ENCODE measurements at places on chromosomes 5 and 9.
A peak's percentile ranks its signal among the peaks of the same experiment; 100 is the strongest.

- DNase-seq, result peak; percentile 84
Observed at GRCh38 chr5:53249529-53250200, 140.1 kb upstream of the MOCS2 start.

DNA sequence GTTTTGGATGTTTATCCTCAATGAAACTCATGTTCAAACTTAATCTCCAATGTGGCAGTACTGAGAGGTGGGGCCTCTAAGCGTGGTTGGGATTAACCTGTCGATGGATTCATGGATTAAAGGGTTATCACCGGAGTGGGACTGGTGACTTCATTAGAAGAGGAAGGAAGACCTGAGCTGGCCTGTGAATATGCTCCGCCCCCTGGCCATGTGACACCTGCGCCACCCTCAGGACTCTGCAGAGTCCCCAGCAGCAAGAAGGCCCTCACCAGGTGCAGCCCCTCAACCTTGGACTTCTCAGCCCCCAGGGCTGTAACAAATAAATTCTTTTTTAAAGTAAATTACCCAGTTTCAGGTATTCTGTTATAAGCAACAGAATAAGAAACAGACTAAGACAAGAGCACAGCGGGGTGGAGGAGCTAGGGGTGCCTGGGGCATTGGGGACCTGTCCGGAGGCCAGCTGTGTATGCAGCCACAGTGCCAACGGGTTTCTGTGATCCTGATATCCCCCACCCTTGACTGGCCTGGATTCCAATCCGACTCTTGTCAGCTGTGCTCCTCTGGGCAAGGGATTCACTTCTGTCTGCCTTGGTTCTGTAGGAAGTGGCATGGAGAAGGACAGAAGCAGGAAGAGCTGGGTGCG, 3.2 kb upstream of the MAPK9 start:
- no peak for DNase-seq

- DNase-seq, result peak; percentile 65
Observed at GRCh38 chr5:150175536-150175935, 9.0 kb downstream of the CDX1 start.

- no peak for DNase-seq
Observed at GRCh38 chr5:15234366-15234765, 265.6 kb upstream of the FBXL7 start.

DNA sequence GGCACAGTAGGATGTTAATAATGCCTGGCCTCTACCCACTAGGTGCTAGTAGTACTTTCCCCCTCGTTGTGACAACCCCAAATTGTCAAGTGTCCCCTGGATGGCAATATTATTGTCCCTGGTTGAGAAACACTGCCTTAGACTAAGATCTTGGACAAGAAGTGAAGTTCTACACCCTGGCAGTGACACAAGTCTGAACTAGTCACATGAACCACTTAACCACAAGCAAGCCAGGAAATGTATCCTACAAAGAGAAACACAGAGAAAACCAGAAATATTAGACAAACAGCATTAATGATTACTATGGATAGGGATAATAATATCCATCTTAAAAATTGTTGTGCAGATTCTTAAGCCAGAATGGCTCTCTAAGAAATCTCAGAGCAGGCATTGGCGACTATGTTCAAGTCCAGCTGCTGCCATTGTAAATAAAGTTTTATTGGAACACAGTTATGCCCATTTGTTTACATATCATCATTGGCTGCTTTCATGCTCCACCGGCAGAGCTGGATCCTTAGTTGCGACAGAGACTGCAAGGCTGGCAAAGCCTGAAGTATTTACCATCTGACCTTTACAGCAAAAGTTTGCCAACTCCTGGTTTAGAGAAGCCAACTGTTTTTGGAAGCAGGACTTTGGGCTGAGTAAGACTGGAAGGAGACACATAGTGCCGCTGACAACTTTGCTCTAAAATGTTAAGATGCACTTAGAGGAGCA, 80.8 kb downstream of the NTRK2 start:
- DNase-seq, result no peak

- no peak for DNase-seq
Observed at GRCh38 chr5:76143884-76144283, 60.7 kb downstream of the SV2C start.

DNA sequence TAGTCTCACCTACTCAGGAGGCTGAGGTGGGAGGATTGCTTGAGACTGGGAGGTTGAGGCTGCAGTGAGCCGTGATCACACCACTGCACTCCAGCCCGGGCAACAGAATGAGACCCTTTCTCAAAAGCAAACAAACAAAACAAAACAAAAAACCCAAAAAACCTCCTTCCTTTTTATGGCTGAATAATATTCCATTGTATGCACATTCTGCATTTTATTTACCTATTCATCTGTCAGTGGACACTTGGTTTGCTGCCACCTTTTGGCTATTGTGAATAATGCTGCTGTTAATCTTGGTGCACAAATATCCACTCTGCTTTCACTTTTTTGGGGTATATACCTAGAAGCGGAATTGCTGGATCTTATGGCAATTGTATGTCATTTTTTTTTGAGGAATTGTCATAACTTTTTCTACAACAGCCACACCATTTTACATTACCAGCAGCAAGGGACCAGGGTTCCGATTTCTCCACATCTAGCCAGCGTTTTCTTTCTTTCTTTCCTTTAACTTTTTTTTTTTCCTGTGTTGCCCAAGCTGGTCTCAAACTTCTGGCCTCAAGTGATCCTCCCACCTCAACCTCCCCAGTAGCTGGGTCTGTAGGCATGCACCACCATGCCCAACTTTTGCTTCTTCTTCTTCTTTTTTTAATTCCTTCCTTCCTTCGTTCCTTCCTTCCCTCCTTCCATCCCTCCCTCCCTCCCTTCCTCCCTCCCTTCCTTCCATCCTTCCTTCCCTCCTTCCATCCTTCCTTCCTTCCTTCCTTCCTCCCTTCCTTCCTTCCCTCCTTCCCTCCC, 30.6 kb downstream of the NKX2-5 start:
- DNase-seq, result peak; percentile 31

GRCh38 chr5:18607570-18607969, 973.3 kb downstream of the TAF11L14 start:
- no peak for DNase-seq

DNA sequence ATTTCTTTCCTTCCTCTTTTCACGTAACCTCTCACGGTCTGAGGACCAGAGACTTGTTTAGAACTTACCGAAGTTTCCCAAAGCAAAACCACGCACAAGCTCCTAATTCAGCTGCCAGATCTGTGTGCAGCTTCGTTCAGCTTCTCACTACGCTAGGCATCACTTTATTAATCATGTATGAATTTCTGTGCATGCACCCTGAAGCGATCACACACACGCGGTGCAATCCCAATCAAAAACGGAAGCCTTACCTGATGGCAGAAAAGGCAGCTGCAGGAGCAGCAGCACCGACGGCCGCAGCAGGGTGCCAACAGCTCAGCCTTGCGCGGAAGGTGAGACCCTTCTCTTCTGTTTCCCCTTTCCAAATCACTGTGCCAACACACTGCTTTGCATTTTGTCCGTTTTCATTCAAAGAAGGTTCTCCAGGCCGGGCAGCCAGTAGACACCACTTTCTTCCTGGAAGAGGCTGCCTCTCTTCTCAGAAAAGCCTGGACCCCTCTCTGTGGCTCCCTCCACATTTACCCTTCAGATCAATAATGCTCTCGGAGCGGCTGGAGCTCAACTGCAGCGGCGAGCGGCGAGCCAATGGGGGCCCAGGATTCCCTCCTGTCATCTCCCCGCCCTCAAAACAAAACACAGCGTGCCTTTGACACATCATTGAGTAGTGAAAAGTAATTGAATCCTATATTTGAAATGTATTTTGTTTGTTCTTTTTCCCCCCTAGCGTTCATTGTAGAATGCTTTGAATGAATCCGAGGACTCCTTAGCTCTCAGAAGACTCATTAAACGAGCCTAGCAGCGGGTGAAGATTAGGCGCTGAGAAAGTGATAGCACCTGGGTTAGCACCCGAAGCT, at the start of gene CDH12:
Gene CDH12, minus strand, starts transcription at position 538 of the 854 bp plus-strand sequence.
- DNase-seq, result no peak

GRCh38 chr5:159878988-159879471, 37.3 kb upstream of the ADRA1B start:
- peak; percentile 69 for DNase-seq

- DNase-seq, result no peak
Observed at GRCh38 chr5:127231118-127231517, 59.5 kb upstream of the MEGF10 start.

- DNase-seq, result no peak
Observed at GRCh38 chr9:111610845-111611244, 11.4 kb upstream of the PTGR1 start.

- peak; percentile 61 for DNase-seq
Observed at GRCh38 chr5:74542482-74542881, 98.0 kb downstream of the ENC1 start.
